Fibroblast of pulmonary artery (primary cell): ENCODE measurements at places on chromosomes 1 and 21.
A peak's percentile ranks its signal among the peaks of the same experiment; 100 is the strongest.

- no peak for DNase-seq
Measured at GRCh38 chr1:206491616-206492015, 15.7 kb upstream of the RASSF5 start.

GRCh38 chr1:98420376-98421084 lies 241.0 kb upstream of the SNX7 start:
- peak; percentile 21 for DNase-seq

- no peak for DNase-seq
Measured at GRCh38 chr1:107138166-107138565, 2.7 kb upstream of the NTNG1 start.

DNA sequence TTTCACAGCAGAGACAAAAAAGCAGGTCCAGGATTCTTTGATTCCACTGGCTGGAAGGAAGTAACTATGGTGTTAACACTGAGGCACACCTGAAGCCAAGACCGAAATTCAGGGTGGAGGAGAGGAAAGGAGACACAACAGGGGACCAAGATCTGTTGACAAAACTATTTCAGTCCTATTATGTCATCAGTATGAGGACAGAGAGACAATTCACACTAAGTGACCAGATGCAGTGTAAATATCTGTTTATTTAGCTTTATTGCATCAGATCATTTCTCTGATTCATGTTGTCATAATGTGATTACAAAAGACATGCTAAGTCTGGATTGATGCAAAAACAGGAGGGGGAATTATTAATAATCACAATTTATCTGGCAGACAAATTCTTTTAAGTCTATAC lies 118.8 kb downstream of the SIPA1L2 start:
- peak; percentile 10 for DNase-seq

- no peak for DNase-seq
Measured at GRCh38 chr1:93575621-93576284, 105.9 kb downstream of the BCAR3 start.

- no peak for DNase-seq
Measured at GRCh38 chr1:63152572-63152971, 169.8 kb upstream of the FOXD3 start.

DNA sequence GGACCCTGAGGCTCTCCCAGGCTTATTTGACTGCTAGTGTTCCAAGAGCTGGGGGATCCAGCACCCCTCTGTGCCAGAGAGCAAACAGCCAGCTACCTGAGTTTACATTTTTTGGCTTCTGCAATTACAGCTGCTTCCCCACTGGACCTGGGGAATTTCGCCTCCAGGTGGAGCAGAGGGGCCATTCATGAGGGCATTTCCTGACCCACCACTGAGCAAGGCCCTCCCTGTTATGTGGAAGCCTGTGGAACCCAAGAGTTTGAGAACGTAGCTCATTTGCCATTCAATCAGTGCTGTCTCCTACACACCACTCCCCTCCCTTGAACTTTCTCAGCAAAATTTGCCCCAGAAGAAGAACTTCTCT lies 42.7 kb upstream of the TMEM51 start:
- DNase-seq: no peak

- DNase-seq: no peak
Measured at GRCh38 chr1:57850176-57850940, 426.5 kb upstream of the DAB1 start.

GRCh38 chr1:248054671-248055070 lies 8.0 kb downstream of the OR2L3 start:
- no peak for DNase-seq

DNA sequence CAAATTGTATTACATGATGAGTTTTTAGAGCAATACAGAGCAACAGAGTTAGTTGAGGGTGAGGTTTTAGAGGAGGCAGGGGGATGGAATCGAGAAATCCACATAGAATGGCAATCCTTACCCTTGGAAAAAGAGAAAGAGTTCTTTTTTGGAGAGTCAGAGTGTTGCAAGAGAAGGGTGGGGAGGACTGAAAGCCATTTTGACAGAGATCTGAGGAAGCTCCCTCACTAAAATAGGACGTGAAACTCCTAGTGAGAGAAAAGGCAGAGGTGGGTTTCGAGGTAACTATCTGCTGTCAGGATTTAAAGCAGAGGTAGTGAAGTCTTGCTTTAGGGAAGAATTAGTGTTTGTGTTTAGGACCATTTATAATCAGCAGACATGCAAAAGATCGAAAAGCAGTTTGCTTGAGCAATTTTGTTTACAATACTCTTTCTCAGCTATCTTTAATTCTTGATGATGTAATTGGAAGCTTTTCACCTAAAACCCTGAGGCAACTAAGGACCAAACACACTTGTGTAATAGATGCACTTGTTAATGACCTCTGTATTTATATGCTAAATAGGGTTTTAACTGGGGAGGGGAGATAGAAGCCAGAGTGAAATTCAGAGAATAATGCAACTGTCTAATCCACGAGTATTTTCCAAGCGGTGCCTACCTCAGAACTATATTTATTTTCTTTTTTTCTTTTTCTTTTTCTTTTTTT lies 20.0 kb downstream of the ADAMTS5 start:
- DNase-seq: no peak
